Activated T-cell treated with anti-CD3 and anti-CD28 coated beads, Interleukin-2, amount 50 U/mL, for 72 hours (primary cell): ENCODE measurements at places on chromosomes 5 and 9. TPM values are rescaled to one million over a fixed set of nuclear protein-coding genes. Genes with fewer than 3 reads are reported as not detected.
A peak's percentile ranks its signal among the peaks of the same experiment; 100 is the strongest.

DNA sequence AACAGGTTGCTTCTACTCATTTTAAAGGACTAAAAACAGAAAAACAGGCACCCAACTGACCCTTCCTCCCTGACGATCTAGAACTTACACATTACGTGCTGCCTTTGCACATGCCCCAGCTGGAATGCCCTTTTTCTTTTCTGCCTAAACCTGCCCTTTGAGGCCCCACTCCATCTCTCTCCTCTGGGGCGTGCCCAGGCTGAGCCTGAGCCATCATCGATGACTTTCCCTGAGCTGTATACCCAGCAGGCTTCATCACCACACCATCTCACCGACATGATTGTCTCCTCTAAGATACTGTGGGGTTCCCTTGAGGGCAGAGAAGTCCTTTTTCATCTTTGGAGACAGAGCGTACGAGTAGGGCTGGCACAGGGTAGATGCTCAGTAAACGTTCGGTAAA is 24.1 kb upstream of the GABBR2 start:
- DNase-seq: no peak

Gene SLC6A18
- total RNA-seq: not detected

DNA sequence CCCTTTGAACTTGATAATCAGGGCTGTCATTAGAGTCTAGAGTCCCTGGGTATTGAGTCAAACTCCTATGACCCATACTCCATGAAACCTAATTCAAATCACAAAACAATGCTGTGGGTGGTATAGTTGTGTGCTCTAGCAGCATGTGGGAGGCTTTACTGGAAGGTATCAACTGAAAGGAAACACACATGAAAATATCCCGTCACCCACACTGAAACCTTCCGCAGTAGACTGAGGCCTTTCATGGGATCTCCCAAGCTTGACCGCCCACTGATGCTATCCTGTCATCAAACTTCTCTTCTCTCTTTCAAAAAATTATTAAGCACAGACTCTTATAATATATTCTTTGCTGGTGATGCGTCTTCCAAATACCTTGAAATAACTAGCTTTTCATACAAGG is 569.1 kb upstream of the MEF2C start:
- no peak for DNase-seq

Gene CER1
- total RNA-seq: not detected

DNA sequence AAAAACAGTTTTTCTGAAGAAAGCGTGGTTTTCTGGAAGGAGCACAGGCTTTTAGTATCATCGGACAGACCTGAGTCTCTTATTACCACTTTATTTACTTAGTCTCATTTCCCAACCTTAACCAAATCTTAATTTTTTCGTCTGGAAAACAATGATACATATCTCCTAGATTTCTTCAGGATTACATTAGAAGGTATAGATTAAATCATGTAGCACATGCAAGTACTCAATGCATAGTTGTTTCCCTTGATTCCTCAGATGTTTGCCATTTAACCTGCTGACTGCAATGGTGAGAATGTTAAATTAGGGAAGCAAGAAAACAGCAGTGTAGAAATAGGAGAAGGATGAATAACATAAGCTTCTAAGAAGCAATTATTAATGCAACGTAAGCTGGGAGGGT is 289.4 kb downstream of the PDE4D start:
- DNase-seq: no peak

Gene MELK
- 47.4 TPM for total RNA-seq

Gene LRRTM2
- total RNA-seq: 0.23 TPM

GRCh38 chr5:141903261-141903660 is 20.4 kb upstream of the DELE1 start:
- no peak for DNase-seq

DNA sequence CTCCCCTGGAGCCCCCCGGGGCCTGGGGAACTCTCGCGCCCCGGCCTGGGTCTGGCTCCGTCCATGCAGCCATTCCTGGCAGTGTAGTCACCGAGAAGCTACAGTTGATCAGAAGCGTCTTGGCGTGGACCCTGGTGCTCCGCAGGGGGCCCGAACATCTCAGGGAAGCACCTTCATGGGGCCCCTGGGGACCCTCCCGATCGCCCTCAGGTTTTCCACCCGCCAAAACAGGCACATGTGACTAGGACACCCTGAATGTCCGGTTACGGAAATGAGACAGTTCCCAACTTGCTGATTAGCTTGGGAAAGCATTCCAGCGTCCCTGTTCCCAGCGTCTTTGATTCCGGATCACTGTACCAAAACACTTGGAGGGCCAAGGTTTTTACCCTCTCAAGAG is 472 bp downstream of the FBXO4 start:
- peak; percentile 21 for DNase-seq

Gene INSYN2B
- not detected for total RNA-seq

Gene TMC1
- 0.43 TPM for total RNA-seq

DNA sequence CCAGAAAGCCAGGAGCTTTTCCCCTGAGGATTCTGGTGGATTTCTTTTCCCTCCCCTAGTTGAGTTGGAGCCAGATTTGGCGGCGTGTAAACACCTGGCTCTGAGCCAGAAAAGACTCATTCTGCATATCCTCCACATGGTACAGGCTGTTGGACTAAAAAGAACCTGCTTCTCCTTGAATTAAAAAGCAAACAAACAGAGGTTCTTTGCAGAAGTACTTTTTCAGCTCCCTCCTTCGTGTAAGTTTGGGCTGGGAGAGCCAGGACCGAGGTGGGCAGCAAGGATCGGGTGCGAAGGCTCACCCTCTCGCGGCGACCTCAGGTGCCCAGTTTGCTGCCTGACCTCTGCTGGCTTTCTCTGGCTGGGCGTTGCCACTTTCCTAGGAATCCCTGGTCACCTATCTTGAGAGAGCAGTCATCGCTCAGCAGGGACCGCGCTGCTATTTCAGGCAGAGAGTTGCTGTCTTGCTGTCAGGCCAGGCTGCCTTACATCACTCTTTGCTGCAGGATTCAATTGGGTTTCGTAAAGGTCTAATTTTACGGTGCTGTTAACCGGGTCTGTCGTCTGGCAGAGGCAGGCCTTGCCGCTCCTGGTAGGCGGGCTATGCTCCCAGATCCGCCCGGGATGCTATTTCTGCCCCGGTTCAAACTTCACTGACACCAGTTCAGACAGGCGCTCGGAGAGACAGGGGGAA is 3.2 kb downstream of the PAPPA start:
- DNase-seq: no peak

Gene PLCXD3
- total RNA-seq: not detected

Gene PCDHGA4
- total RNA-seq: 0.25 TPM

Gene CFAP90
- not detected for total RNA-seq

Gene FYB1
- 127 TPM for total RNA-seq

DNA sequence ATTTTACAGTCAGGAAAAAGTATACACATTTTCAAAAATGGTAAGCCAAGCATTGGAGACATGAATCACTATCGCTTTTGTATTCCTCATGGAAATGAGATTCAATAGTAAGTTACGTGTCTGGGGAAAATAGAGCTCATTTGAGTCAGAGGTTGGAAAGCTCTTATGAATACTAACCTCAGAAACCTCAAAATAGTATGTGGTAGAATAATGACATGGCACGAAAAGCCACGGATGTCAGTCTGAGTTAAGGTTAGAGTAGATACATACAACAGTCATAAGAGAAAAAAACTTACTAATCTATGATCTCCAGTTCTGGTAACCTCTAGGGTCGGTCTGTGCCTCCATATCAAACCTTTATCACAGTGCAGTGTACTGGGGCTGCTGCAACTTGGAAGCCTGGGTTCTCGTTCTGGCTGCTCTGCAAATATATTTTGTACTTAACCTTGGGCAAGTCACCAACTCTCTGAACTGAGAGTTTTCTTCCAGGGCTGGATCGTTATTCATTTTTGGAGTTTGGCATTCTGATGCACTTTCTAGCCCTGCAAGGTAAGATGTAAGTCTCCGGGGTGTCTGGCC is 31.8 kb downstream of the MAP1B start:
- DNase-seq: peak; percentile 36

Gene ENHO
- total RNA-seq: not detected

Gene SLC6A3
- not detected for total RNA-seq

GRCh38 chr5:111582451-111582850 is 70.1 kb upstream of the STARD4 start:
- DNase-seq: no peak

GRCh38 chr5:150017226-150018005 is 16.9 kb downstream of the HMGXB3 start:
- no peak for DNase-seq

DNA sequence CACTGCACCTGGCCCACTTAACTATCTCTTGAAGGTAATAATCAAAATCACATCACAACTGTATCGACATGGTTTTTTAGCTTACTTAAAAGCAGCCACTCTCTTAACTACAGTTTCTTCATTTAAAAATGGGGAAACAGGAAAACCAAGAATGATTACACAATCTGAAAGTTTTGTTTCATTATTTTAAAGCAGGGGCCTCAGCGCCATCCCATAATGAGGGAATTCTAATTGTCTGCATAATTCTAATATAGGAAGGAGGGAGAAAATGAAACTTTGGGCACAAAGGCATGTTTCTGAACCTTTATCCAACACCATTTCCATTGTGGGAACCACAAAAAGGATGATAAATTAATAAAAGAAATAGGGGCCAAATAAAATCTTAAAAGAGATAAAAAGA is 7.6 kb downstream of the HACD4 start:
- DNase-seq: no peak

Gene ZFYVE16
- total RNA-seq: 17.8 TPM

Gene PLAC8L1
- 1.4 TPM for total RNA-seq

GRCh38 chr5:170053896-170054295 is 51.8 kb upstream of the FOXI1 start:
- DNase-seq: no peak

Gene CBY3
- not detected for total RNA-seq

Gene FOXD4L3
- total RNA-seq: not detected

DNA sequence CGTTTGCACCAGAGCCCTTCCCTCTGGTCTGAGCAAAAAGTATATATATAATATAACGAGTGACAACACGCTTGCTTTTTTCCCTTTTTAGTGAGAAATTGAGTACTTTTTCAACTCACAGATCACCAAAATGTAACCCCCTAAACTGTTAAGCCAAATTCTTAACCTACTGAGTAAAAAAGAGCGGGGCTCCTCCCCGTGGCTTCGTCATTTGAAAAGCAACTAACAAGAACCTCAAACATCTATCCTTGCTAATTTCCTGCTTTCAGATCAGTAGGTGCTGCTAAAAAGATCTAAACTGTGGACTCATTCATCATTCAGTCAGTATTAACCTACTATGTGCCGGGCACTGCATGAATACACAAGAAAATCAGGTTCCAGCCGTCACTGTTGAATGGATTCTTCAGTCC is 1.0 kb upstream of the PTBP3 start:
- peak; percentile 62 for DNase-seq

GRCh38 chr5:105745111-105745510 is 1925.6 kb downstream of the EFNA5 start:
- DNase-seq: no peak

DNA sequence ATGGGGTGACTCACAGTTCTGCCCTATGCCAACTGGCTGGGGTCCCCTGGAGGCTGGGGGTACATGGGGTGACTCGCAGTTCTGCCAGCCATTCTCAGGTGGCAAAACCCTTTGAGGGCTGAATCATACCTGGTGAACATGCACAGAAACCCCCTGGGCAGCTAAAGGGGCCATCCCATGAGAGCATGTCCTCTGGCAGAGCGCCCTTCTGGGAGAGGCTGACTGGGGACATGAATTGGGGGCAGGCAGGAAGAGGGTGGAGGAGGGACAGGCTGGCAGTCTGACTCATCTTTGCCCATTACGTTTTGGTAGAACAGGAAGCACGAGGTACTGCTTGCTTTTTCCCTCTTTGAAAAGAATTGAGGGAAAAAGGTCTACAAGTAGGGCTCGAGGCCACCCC is 16.7 kb downstream of the TRAF1 start:
- DNase-seq: peak; percentile 78

DNA sequence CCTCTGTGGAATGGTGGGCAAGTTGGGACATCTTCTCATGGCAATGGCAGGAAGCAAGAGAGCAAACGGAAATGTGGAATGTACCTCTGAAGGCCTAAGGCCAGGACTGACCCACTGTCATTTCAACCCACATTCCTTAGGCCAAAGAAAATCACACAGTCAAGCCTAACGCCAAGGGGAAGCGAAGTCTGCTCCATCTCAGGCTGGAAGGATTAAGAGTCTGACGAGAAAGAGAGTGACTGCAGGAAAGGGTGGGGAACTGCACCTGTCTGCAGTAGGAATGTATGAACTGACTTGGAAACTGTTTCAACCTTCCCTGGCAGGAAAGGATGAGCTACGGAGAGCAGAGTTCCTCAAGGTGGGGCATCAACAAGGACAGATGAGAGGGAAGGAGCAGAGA is 90.2 kb upstream of the TAS2R1 start:
- DNase-seq: no peak

DNA sequence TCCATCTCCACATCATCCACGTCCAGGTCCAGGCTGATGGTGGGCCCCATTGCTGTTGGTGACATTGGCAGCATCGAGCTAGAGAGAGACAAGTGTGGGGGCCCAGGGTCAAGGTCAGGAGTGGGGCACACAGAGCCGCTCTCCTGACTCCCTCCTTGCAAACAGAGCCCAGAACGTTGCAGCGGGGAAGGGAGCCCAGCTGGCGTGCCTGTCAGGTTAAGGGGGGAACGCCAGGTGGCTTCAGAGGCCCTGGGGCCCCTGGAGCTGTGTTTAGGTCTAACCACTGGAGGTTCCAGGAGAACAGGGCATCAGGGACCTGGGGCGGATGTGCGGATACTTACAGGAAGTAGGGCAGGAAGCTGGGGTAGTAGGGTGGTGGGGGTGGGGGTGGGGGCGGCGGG is 7.5 kb downstream of the RNF44 start:
- DNase-seq: no peak

DNA sequence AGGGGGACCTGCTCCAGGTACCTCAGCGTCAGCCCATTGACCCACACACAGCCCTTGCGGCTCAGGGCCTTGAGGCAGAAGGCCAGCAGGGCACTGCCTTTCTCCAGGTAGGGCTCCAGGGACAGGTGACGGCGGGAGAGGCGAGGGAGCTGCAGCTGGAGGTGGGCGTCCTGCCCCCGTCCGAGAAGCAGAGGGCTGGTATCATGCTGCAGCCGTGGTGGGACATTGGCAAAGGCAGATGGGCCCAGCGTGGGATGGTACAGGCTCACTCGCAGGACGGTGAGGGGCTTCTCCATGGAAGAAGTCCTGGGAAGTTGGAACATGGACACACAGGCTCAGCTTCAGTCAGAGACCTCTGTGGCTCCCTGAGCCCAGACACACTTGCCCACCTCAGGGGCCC is 2.5 kb upstream of the DCANP1 start:
- no peak for DNase-seq

Gene CDHR2
- 0.67 TPM for total RNA-seq

DNA sequence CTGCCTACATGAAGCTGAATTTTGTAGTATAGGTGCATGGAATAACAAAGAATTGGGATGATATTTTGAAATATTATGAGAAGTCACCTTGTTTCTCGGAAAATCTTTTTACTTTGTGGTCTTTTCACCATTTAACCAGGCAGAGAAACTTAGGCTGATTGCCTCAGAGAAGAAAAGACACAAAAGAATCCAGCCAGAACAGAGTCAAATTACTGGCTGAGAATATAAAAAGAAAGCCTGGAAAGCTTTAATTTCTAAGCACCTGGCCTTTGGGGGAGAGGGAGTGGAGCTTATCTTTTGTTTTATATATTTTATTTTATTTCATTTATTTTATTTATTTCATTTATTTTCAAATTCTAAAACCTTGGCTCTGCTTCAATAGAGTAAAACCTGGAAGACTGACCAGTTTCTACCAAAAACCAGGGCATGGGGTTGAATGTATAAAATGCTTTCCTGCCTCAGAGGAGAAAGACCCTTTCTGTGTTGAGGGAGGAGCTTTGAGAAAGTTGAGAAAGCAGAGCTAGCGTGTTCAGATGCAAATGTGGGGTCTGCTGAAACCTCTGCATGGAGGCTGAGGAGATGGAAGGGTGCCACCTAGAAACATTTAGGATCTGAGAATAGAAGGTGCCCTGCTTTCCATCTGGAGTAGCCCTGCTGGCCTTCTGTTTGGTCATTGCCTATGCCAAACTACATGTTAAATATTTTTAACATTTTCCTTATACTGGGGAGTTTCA is 81.6 kb downstream of the NREP start:
- DNase-seq: no peak
